Psoas muscle (tissue), 8 donors: ENCODE measurements at places on chromosomes 16 and 17. TPM values are rescaled to one million over a fixed set of nuclear protein-coding genes. Genes with fewer than 3 reads are reported as not detected.

CDH13 gene
- total RNA-seq: 29.5 TPM

MT1B gene
- not detected for total RNA-seq

ST6GALNAC2 gene
- 11.1 TPM for total RNA-seq

RPH3AL gene
- total RNA-seq: 9.7 TPM

ZNF688 gene
- 11.7 TPM for total RNA-seq

ACSM2A gene
- total RNA-seq: not detected

PDILT gene
- not detected for total RNA-seq

MYH11 gene
- 8.4 TPM for total RNA-seq

GOSR2 gene
- total RNA-seq: 26.4 TPM

TRIM72 gene
- 155 TPM for total RNA-seq

SPATA22 gene
- total RNA-seq: 0.50 TPM

TP53TG3B gene
- total RNA-seq: not detected

GJC1 gene
- total RNA-seq: 6.8 TPM

ALOX12B gene
- not detected for total RNA-seq

HSPB9 gene
- 0.43 TPM for total RNA-seq

ZPBP2 gene
- not detected for total RNA-seq

KCTD2 gene
- total RNA-seq: 29.2 TPM

TCAP gene
- 3,389 TPM for total RNA-seq

KRTAP2-3 gene
- not detected for total RNA-seq
